Breast epithelium (tissue), 4 donors: ENCODE measurements at places on chromosomes 11 and 22. TPM values are rescaled to one million over a fixed set of nuclear protein-coding genes. Genes with fewer than 3 reads are reported as not detected.

LMNTD2 gene
- total RNA-seq: 5.2 TPM

DNA sequence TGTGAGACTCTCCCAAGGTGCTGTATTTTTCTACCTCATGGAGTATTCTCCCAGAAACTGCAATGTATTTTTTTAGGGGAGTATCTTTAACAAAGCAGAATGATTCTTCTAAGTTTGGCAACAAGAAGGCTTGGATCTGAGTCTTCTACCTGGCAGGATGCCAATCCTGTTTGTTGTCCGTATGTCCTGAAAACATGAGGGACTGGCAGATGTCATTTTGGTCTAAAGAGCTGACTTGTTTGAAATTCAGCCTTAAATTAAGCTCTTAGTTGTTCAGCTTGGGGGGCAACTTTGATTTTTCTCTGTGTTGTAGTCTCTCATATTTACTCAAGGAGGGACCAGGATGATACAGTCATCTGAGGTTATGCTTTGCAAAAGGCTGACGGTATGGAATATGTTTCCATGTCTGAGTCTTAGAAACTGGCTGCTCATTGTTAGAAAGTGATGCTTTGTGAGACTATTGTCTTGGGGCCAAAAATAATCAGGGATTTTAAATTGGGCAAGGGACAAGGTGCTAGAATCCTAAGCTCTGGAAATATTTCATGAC, 9.3 kb downstream of the MRPL16 start:
- H3K36me3 ChIP-seq: no peaks in the 10 kb centered on the region
- H3K27ac ChIP-seq: no peak overlapping the region
- no peak for DNase-seq
- no peaks in the 10 kb centered on the region for H3K4me1 ChIP-seq

SHISAL1 gene
- 0.33 TPM for total RNA-seq

DNA sequence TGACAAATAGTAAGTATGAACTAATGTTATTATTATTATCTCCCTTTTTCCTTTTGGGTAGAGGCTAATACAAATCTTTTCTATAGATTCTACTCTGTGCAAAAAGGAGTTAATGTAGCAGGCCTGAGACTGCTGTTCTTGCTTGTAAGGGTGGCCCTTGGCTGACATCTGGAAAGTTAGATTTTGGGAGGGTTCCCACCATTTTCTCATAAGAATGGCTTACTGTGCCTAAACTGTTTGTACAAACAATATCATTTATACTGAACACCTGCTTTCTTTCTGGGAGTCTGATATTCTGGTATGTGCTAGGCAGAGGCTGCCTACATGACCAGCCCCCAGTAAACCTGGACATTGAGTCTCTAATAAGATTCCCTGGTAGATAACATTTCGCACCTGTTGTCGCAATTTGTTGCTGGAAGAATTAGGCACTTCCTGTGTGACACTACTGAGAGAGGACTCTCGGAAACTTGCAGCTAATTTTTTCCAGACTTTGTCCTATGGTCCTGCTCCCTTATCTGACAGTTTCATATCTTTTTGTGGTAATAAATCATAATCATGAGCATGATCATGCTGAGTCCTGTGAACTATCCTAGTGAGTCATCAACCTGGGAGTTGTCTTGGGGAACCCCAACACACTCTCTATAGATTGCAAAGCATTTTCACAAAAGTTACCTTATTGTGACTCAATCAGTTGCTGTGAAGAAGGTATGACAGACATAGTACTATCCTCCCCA, 257.7 kb upstream of the CCDC90B start:
- H3K27me3 ChIP-seq: no peaks in the 10 kb centered on the region
- H3K4me3 ChIP-seq: no peak overlapping the region
- H3K4me1 ChIP-seq: no peaks in the 10 kb centered on the region
- no peak for DNase-seq
- no peak overlapping the region for H3K27ac ChIP-seq

- no peaks in the 10 kb centered on the region for H3K4me1 ChIP-seq
- no peaks in the 10 kb centered on the region for H3K36me3 ChIP-seq
- no peak overlapping the region for H3K4me3 ChIP-seq
- H3K27me3 ChIP-seq: no peaks in the 10 kb centered on the region
- H3K27ac ChIP-seq: peak overlapping the region; percentile 10
Observed at GRCh38 chr22:24947881-24948280, 1.4 kb upstream of the LHFPL7 start.
